Stimulated activated CD4-positive, alpha-beta T cell treated with anti-CD3 and anti-CD28 coated beads, Interleukin-1b, Interleukin-23, amount 100 ng/mL, for 48 hours (primary cell): ENCODE measurements at places on chromosomes 6 and 20.

- no peak for DNase-seq
These were observed 26.7 kb upstream of the MBOAT1 start for GRCh38 chr6:20238688-20239587.

- DNase-seq: no peak
These were observed 290.4 kb downstream of the EYS start for GRCh38 chr6:65416621-65417020.

DNA sequence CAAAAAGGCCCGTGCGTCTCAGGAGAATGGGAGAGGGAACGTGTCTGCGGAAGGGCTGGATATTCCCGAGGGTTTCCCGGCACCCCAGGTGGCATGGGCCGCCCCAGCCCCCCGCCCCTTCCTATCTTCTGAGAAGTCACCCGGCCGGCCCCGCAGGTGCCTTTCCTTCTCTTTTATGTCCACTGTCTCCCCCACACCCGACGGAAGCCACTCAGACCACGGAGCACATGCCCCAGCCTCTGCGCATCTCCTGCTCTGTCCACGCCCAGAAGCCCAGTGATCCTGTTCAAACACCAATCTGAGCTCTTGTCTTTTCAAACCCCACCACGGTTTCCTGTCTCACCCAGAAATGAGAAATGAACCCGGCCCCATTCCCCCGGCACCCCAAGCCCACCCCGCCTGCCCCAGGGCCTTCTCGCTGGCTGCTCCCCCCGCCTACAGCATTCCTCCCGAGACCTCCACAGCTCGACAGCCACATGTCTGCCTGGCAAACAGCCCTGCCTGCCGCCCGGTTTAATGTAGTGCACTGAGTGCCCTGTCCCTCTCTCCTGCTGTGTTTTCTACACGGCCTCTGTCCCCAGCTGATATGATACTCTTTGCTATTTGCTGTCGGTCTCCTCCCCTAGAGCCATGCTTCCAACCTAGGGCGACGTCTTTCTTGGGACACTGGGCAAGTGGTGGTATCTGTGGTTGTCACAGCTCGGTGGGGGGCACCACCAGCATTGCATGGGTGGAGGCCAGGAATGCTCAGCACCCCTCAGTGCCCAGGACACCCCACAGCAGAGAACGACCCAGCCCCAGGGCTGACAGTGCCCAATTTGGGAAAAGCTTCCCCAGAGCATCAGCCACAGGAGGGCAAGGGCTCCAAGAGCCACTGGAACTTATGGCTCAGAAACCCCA, 182.7 kb downstream of the TAF4 start:
- no peak for DNase-seq

GRCh38 chr6:64013011-64013410, 377.4 kb downstream of the PHF3 start:
- DNase-seq: no peak
